Stimulated activated CD8-positive, alpha-beta memory T cell treated with anti-CD3 and anti-CD28 coated beads, Interleukin-7, amount 100 ng/mL, for 24 hours (primary cell): ENCODE measurements at places on chromosomes 4 and X.

- no peak for DNase-seq
These were observed 105.5 kb downstream of the SHROOM3 start for GRCh38 chr4:76540486-76540885.

DNA sequence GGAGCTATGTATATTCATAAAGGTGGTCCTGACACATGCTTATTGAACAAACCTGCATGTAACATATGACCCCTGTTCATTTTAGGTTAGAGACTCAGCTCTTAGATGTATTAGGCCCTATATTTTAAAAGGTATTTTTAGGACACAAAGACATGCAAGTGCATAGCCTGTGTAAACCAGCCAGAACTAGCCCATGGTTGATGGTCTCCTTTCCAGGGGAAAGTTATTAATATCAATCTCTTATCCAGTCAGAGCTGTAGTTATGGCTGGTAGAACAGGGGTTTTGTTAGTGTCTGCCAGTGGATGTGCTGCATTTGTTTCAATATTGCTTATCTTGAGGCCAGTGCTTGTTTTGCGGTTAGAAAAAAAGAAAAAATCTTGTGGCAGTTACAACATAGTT, 488.6 kb downstream of the KCTD8 start:
- no peak for DNase-seq

GRCh38 chr4:156193800-156194199, 240.1 kb upstream of the CTSO start:
- DNase-seq, result no peak

DNA sequence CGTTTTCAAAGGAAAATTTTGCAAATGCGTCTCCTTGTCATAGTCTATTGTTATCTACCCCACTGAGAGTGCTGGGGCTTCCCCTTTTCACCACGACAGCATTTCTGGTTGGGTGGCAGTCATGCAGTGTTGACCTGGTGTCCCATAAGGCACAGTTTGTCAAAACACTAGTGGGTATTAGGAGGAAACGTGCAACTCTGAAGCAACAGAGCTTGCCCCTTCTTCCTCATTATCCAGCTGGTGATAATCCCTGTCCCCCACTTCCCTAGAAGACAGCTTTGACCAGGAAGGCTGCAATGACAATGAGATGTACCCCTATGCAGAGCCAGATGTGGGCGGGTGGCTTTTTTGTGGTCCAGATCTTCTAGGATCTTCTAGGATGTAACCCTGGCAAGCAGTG, 1.8 kb downstream of the TBC1D1 start:
- DNase-seq, result no peak

- no peak for DNase-seq
These were observed at the start of gene RAB9B for GRCh38 chrX:103831803-103832544. RAB9B (minus strand) TSS chrX:103832257; CDS start chrX:103825784, 6,473 bp downstream.

GRCh38 chrX:31420711-31421151, 348.9 kb upstream of the FTHL17 start:
- no peak for DNase-seq

- DNase-seq, result peak; percentile 22
These were observed 426 bp upstream of the XIAP start for GRCh38 chrX:123859409-123859845.

DNA sequence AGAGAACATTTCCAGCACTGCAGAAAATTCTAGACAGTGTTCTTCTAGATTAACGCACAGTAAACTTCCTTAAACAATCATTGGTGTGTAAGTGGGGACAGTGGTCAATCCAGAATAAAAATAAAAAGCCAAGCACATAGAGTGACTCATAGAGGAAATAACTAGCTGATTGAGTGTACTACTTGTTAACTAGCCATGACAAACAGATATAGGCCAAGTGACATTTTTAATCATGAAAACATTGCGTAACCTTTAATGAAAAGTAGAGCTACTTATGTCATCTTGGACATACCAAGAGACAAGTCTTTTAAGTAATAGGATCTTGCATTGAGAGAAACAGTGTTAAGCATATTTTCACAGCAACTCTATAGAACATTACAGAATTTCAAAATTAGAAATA, 233.9 kb upstream of the MAB21L2 start:
- DNase-seq, result no peak

DNA sequence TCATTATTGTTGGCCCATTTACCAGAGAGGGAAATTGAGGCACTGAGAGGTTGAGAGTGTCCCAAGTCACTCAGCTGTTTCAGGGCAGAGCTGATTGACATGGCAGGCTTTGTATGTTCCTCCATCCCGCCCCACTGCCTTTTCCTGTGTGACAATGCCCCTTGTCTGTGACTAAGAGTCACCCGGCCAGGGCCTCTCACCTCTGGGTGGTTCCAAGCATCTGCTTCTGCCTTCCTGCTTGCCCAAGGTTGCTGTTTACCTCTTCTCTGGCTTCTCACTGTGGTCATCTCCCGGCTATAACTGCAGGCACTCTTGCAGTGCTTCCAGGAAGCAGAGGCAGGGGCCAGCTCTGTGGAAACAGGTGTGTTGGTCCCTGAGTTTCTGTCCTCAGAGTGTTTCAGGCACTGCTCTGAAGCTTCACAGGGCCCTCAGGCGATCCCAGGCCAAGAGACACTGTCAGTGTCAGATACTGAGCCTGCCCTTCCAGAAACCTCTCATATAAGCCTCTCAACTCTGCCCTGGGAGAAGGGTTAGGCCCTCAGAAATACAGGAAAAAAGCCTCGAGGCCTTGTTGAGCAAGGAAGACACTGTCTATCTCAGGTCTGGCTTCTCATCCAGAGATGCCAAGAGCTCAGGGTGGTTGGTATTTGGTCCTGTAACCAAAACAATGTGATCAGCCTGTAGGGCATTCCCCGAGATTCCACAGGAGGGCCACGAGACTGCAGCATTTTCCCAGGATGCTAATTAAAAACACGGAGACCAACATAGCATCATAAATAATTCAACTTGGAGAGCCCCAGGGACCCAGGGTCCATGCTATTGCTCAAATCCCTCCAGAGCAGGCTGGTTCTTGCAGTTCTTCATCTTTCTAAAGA, 42.0 kb upstream of the PROM1 start:
- no peak for DNase-seq

DNA sequence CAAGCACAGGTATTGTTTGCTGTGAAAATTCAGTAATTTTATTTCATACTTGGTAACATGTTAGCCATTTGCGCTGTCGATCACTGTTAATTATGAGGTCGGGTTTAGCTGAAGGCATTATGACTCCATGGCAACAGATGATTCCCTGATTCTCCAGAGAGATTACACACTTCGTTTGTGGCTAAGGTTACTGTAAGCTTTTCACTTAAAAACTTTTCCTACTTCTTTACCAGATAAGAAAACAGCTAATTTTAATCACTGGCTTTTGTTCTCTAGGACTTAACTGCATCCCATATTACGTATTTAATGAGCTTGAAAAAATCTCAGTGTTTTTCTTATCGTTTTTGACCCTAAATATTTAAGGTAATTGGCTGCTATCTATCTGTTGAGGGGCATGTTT, 2.1 kb downstream of the GSTCD start:
- DNase-seq, result no peak
